ENCODE measurements at places on chromosomes 11 and 22. TPM values are rescaled to one million over a fixed set of nuclear protein-coding genes. Genes with fewer than 3 reads are reported as not detected.

DNA sequence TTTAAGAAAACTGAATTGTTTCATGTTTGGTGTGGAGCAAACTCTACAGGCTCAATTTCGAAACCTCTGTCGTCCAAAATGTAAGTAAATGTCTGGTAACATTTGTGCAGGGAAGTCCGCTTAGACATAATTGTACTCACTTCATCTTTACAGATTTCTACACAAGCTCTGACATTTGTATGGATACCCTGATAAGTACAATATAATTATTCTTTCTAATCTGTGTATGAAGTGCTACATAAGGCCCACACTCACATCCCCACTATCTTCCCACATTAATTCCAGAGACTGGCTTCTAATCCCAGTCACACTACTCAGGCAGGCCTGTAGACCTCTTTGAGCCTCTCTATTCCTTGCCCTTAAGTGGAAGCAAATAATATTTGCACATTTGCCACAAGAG lies 129.2 kb upstream of the LMO1 start:
- no peak for DNase-seq

Gene GRAP2
- 37.6 TPM for total RNA-seq

GRCh38 chr22:26981541-26981940 lies 324.2 kb downstream of the MIAT start:
- DNase-seq = no peak

Gene TSGA10IP
- total RNA-seq = not detected

DNA sequence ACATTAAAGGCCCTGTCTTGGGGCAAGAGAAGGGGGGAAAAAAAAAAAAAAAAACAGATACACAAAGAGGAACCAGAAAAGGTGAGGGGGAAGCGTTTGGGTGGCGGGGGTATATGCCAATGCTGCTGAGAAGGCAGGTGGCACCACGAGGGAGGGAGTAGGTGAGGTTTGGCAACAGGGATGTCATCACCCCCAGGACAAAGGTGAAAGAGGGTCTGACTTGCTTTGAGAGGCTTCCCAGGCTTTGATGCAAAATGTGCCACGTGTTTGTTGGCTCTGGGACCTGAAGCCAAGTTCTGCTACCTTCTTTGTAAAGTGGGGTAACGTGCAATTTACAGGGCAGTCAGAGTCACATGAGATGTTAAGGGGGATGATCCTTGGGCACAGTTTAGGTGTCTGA lies 4.1 kb downstream of the YPEL1 start:
- DNase-seq = no peak

DNA sequence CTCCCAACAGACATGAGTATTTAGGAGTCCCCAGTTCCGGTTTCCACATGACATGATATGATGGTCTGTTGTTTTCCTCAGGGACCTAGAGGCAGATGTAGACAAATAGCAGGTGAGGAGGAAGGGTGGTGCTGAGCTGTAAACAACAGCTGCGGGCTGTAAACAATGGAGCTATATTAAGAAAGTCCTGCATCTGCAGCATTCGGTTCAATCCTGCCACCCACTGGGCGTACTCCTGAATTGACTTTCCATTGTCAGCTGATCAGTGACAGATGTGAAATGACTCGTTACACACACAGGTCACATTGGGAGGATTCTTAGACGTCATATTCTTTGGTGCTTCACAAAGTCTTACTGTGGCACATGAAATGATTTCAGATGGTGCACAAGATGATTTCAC lies 26.8 kb upstream of the RAG1 start:
- no peak for DNase-seq
